ENCODE measurements at places on chromosomes 1 and 21.
A peak's percentile ranks its signal among the peaks of the same experiment; 100 is the strongest.

DNA sequence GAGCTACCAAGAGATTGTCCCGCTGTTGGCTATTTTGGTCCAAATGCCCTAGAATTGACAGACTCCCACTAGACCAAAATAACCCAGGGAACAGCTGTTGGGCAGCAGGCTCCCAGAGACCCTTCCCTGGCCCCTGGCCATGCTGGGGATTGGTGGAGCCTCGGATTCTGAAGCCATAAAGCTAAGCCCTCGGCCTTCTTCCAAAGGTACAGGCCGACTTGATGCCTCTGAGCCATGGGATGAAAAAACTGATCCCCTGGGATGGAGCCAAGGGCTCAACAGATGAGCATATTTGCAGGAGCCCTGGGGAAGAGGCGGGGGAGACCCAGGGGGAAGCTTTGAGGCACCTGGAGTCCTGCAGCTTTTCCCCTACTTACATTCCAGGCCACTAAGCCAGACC is 1.0 kb upstream of the LRRC38 start:
- DNase-seq, result no peak

- DNase-seq, result no peak
Measured at GRCh38 chr1:230690101-230690500, 23.8 kb downstream of the AGT start.

DNA sequence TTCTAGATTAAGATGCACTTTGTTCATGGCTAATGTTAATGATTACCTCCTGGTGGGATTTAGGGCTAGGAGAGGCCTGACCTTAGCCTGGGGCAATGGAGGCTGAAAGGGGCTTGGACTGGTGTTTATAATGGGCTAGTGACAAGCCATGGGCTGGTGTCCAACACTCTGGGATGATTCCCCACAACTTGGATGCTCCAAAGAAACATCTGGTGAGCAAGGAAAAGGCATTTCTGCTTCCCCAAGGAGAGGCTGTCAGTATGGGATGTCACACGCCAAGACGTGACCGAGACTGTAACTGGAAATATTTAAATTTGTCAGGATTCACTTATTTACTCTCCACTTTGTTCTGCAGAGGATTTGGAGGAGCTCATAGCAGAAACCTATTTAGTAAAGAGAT is 45.2 kb downstream of the PTPRU start:
- no peak for DNase-seq

DNA sequence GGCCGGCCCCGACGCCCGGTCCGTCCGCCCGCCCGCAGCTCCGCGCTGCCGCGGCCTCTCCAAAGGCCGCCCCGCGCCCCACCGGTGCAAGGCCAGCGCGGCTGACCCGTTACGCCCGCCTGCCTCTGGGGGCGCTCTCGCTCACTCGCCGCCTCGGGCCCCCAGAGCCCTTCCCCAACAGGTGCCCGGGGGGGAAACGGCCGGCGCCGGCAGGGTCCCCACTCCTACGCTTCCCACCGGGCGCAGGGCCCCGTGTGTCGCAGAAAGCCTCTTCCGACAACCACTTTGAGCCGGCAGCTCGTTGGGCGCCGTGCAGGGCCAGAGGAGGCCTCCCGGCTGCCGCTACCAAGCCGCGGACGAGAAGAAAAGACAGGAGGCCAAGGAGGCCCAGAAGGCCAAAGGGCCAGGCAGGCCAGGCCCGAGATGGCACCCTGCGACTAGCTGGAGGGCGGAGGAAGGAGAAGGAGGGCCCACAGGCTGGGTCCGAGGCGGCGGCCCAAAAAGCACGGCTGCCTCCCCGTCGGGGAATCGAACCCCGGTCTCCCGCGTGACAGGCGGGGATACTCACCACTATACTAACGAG is 64.9 kb upstream of the FCGR2A start:
- DNase-seq, result peak; percentile 73

GRCh38 chr1:243628476-243628907 is 221.6 kb downstream of the AKT3 start:
- DNase-seq, result no peak
